ENCODE measurements at places on chromosomes 12 and 14. TPM values are rescaled to one million over a fixed set of nuclear protein-coding genes. Genes with fewer than 3 reads are reported as not detected.

TAS2R30 gene
- total RNA-seq, result 0.08 TPM

NTS gene
- not detected for total RNA-seq

NRXN3 gene
- total RNA-seq, result 0.27 TPM

TEX52 gene
- total RNA-seq, result not detected

RASSF8 gene
- 10.3 TPM for total RNA-seq

INSM2 gene
- not detected for total RNA-seq

ACOT6 gene
- not detected for total RNA-seq

Measured in hair follicular keratinocyte (primary cell).